RWPE2 (cell line): ENCODE measurements at places on chromosomes 4 and X.

DNA sequence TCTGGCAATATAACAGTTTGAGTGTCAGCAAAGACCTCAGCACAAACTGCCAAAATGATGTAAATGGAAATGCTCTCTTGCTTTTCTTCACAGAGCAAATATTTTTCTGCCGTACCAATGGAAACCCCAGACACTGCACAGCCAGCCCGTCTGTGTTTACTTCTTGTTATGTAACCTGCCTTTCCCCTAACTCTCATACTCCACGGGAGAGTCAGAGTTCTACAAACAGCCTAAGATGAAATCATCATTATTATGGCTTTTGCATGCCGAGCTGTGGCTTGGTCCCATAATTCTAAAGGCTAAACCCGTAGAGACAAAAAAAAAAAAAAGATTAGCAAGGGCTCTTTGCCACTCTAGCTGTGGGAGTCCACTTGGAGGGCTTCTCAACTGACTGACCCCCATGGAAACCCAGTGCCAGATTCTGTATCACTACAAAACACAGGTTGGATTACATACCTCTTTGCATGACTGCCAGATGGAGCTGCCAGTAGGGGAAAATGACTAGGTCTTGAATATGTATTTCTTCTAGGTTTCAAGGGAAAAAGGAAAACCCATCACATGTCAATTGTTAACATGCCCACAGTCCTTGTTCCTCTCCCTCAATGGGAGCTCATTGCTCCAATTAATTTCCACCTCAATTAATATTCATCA, 197.2 kb upstream of the CNKSR2 start:
- DNase-seq = no peak

GRCh38 chrX:80139564-80139963, 125.0 kb downstream of the TBX22 start:
- no peak for DNase-seq

DNA sequence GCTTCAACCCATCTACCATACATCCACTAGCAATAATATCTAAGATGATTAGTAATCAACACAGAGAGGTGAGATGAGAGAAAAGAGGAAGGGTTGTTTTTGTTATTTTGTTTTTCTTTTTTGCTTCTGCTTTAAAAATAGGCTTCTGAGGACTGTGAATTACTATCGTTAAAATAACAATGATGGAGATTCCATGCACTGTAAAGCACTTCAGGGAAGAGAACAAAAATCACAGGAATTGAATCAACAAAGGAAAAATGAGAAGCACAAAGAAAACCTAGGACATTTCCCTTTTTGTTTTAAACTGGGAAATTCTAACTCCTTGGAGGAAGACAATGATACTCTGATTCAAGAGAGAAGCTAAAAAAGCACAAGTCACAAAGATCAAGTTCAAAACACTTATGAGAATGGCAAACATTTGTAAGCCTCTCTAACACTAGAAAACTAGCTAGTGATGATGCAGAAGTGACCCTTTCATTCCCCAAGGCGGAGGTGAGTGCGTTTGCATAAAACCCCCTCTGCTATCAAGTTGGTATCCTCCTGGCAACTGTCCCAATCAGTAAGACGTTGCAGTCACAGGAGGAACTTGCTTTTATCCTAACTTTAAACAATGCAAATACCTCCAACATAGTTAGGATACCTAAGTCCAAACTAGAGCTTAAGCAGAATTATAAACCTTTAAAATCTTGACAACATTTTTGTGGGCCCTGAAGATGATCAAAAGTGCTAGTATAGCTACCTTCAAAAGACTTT, 308.5 kb downstream of the CAMK2D start:
- no peak for DNase-seq

DNA sequence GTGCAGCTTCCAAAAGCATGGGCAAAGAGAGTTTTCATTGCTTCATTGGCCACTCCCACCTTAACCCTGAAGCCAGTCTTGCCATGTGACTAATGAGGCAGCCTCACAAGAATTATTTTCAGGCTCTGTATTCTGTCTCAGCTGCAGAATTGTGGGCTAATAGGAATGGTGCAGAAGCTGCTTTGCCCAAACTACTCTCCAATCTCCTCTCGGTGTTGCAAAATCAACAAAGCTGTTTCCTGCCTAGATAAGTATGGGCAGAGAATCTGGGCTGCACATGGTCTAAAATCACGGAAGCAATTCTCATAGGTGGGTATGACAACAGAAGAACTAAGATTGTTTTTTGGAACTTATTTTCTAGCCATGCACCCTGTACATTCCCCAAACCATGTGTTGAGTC, 31.4 kb downstream of the PPP1R2C start:
- DNase-seq = no peak

DNA sequence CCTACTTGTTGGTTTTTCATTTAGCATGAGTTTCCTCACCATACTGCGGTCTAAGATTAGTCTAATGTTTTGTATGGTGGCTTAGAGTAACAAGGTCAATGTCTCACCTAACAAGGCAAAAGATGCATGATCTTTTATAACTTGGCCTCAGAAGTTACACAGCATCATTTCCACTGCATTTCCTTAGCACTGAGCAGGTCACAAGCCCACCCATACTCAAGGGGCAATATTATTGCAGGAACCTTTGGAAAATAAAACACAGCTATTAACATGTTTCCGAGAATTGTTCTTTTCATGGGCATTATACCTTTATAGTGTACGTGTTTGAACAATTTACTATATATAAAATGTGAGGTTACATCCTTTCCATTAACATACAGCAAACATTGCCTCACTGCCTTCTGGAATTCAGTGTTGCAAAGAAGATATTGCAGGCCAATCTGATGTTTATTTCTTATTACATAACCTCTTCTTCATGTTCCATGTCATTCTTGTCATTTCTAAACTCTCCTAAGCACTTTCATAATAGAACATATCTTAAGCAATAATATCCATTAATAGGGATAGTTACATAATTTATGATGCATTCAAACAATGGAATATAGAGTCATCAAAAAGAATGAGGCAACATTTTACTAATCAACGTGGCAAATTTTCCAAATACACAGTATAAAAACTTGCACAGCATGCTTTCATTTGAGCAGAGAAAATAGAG, 153.8 kb downstream of the AREG start:
- DNase-seq = no peak

DNA sequence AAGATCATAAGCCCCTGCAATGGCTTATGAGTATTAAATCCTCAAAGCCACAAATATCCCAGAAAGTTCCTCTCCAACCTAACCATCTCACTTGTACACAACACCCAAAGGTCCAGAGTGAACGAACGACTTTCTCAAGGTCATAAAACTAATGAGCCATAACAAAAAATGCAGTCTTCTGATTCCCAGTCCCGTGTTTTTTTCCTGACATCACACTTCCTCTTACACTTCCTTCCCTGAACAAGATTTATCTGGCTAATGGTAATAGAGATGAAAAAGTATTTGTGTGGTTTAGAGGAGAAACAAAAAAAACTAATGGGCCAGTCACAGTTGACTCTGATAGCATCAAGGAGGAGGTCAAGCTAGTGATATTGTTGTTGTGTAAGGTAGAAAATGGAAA, 99.5 kb upstream of the KLHL13 start:
- DNase-seq = no peak

GRCh38 chrX:134908356-134908755, 82.4 kb upstream of the SMIM10 start:
- DNase-seq = no peak
